H1 (cell line): ENCODE measurements at places on chromosomes 6 and 20.

- DNase-seq, result peak; percentile 81
These were observed 637 bp downstream of the MYLK4 start for GRCh38 chr6:2749969-2750600.

DNA sequence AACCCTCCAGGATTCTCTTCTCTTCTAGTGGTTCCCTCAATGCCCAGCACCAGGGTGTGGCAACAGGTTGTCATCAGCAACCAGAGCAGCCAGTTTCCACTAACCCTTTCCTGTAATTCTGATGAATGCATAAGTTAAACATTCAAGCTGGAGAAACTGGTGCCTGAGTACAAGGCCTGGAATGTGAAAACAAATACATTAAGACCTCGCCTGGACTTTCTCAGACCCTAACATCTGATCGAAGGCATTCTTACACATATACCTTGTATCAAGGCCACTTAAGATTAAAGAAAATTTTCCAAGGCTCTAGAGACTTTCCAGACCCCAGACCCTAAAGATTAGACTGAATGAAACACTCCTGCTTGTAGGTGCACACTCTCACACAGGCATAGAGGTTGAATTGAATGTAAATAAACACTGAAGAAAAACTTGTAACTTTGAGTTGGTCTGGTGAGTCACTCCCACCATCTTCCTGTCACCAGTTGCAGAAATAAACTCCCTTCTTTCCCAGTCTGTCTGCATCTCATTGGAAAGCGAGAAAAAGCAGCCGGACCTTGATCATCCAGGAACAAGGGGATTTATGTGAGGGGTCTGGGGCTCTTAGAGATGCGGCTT, 9.0 kb downstream of the LRP11 start:
- DNase-seq, result no peak

DNA sequence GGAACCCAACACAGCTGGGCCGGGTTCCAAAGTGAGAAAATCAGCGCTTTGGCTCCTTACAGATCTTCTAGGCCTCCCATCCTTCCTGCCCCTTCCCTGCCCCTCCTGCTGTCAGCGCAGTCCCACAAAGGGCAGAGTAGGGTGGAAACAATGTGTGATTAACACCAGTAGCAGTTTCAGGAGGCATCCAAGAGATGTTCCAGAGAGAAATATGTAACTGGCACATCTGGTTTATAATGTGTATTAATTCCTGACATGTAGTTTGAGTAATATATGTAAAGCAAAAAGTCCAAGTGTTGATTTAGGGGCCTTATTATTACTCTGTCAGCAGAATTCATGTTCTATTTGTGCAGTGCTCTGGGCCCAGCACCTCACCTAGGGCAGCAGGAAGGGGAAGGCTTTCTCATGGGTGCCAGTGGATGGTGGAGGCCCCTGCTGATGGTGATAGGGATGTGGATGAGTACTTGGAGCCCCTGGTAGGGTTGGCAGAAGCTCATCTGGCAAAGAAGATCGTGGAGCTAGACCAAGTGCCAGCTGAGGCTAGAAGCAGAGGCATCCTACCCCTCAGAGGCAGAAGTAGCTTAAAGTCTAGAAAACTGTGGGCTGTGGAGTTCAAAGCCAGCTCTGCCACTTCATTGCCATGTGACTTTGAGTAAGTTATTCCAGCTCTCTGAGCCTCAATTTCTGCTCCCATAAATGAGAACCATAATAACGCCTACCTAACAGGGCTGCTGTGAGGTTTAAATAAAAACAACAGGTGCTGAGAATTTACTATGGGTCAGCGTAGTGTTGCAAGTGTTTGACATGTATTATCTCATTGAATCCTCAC, 22.4 kb upstream of the RALY start:
- DNase-seq, result no peak

GRCh38 chr6:80482056-80482455, 375.6 kb downstream of the BCKDHB start:
- no peak for DNase-seq

- no peak for DNase-seq
These were observed 257.7 kb upstream of the STXBP5 start for GRCh38 chr6:146946559-146946958.

DNA sequence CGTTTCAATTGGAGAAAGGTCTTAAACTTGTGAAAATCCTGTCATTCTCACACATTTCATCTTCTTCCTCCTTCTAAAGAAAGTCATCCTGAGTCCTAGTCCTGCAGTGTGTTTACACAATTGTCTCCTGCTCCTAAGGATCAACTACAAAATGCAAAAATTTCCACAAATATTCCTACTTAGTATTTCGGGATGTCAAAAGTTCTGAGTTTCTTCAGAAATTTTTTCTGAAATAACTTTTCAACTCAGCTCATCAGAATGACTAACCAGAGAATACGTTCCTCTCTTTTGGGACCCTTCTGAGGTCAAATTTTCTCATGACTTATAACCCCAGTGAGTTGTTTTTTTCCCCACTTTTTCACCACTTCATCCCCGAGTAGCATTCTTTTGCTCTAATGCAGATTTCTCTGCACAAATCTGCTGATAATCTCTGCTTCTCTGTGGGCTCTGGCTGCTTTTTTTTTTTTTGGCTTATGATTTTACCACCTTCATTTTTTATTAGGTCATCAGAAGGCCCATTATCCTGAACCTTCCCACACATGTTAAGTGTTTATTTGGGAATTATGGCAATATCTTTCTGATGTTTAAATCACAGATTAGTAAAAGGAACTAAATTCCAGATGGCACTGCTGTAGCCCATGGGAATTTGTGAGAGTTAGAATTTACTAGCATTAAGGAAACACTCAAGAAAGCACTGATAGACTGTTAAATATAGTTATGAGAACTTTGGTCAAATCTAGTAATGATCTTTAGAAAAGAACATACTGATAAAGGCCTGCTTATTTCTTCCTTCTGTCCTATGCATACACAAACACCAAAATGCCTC, 41.4 kb downstream of the MAP3K5 start:
- no peak for DNase-seq
